ENCODE measurements at places on chromosomes 2 and 18.

GRCh38 chr2:69086466-69086865 is 73.5 kb downstream of the ANTXR1 start:
- no peak for DNase-seq

GRCh38 chr2:239629926-239630617 is 229.3 kb upstream of the HDAC4 start:
- DNase-seq, result no peak

DNA sequence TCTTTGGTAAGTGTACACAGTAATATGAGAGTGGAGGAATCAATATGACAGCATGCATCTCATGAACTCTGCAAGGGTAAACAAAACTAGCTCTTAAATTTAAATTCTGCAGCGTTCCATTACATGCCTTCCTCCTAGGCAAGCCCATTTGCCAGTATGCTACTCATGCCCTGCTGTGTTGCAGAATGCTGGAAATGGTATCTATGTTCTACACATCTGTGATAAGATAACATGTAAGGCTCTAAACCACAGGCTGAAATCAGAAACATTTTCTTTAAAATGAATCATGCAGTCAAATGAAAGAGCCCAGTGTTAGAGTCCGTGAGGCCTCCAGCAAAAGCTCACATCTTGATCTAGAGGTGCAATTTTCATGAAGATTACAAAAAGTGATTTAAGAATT is 112.8 kb upstream of the FN1 start:
- DNase-seq, result no peak

- DNase-seq, result no peak
These were observed 30.8 kb downstream of the CCDC150 start for GRCh38 chr2:196670342-196670741.

DNA sequence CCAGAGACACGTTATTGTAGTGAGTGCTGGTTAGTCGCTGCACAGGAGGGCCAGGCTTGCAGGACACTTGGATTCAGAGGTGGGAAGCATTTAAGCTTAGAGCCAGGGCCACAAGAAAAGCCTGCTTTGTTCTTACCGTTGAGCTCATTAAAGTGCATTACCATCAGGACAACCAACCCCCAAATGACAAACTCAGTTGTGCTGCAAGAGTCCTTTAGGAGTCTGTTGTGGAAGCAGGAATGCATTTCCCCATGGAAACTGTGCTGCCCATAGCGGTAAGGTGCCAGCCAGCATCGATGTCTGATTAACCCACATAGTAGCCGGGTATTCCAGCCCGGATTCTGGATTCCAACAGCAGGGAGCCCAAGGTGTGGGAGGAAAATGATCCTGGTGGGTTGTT is 23.4 kb upstream of the REEP1 start:
- no peak for DNase-seq

GRCh38 chr18:61607867-61608266 is 274.6 kb downstream of the CDH20 start:
- no peak for DNase-seq

GRCh38 chr2:15750433-15750814 is 158.8 kb downstream of the DDX1 start:
- DNase-seq, result no peak

GRCh38 chr2:140604096-140604495 is 1526.7 kb downstream of the LRP1B start:
- DNase-seq, result no peak

DNA sequence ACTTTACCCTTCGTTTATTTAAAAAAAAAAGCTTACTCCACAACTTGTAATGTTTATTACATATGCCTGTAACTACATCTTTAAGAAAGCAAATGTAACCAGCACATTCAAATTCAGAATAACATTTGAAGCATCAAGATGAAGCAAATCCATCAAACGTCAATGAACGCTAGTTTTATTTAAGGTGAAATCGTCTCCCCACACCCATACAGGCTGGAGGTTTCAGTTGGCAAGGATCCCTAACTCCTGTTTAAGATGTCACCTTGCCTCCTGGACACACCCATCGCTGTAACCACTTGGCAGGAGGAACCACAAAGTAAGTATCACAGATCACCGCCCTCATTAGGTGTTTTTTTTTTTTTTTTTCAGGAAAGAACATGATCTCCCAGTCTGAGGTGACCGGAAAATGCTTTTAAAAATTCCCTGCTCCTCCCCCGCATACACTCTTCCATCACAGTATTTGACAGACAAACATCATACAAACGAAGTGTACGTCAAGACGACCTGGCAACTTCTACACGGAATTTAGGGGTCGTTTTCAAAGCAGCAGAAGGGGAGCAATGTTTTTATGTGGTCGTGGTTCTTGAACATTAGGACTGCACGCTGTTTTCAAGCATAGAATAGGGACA is 19.7 kb upstream of the STPG4 start:
- no peak for DNase-seq

DNA sequence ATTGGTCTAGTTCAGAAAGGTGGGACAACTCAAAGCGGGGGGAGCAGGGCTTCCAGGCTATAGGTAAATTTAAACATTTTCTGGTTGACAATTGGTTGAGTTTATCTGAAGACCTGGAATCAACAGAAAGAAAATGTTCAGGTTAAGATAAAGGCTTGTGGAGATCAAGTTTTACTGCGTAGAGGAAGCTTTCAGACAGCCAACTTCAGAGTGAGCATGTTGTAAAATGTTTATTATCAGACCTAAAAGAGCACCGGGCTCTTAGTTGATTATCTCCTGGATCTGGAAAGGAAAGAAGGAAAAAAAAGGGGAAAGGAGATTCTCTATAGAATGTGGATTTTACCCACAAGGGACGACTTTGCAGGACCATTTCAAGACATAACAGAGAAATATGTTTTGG is 227.0 kb upstream of the SH3BP4 start:
- DNase-seq, result no peak

GRCh38 chr2:85216927-85217326 is 83.7 kb downstream of the TCF7L1 start:
- DNase-seq, result no peak

GRCh38 chr18:10524507-10525370 is 1.1 kb upstream of the NAPG start:
- DNase-seq, result no peak

GRCh38 chr18:45522371-45522770 is 92.9 kb upstream of the SLC14A2 start:
- DNase-seq, result no peak

GRCh38 chr2:154699575-154699930 is 1.1 kb downstream of the KCNJ3 start:
- no peak for DNase-seq

DNA sequence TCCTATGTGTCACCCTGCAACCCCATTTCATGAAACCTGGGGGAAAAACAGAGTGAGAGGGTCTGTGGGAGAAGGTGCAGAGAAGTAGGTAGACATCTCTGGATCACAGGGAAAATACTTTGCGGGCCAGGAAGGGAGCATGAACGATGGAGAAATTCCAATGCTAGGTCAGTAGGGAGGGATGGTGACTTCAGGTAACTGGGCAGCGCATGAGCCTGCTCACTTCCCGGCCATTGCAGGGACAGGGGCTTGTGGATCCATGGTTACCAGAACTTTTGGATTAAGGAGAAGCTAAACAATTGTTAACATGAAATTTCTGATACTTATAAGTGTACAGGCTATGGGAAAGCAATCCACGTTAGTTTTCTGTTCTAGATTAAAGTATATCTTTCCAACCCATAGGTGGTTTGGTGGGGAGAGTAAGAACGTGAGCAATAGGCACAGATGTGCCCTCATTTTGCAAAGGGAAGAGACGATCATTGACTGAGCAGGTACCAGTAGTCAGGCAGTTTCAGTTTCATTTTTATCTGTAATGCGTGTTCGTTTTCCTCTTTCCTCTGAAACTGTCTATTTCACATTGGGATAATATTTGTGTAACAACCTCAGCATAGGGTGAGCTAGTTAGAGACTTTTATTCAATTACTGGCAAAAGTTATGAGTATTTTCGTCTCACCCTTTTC is 65.0 kb downstream of the NYAP2 start:
- DNase-seq, result no peak

DNA sequence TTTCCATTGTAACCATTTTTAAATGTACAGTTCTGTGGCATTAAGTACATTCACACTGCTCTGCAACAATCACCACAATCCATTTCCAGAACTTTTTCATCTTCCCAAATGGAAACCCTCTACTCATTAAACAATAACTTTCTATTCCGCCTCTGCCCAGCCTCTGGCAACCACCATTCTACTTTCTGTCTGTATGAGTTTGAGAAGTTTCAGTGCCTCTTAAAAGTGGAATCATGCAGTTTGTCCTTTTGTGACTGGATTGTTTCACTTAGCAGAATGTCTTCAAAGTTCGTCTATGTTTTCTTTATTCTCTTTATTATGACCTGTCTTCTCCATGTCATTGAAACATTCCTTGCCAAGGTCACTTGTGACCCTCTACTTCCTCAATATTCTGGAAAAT is 22.0 kb upstream of the PELI1 start:
- no peak for DNase-seq

DNA sequence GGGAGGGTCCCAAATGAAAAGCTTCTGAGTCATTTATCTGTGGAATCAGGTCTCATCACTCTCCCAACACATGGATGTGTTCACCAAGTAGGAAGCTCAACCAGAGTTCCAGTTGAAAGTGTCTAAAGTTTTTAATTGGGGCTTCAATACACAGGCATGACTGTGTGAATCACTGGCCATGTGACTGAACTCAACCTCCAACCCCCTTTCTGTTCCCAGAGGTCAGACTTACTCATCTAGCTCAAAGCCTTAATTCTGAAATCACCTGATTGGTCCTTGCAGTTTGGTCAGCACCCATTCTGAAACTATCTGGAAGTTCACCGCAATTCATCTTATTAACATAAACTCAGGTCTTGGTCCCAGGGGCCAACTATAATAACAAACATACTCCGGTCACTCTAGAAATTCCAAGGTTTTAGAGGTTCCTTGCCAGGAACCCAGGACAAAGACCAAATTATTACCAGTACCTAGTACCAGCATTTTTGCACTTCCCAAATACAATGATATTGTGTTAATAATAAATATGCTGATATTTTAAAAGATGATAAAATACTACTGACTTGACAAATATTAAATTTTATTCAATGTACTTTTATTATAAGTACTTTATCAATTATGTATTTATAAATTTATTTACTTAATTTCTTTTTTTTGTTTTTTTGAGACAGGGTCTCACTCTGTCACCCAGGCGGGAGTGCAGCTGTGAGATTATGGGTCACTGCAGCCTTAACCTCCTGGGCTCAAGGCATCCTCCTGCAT is 10.7 kb upstream of the RBM45 start:
- no peak for DNase-seq

DNA sequence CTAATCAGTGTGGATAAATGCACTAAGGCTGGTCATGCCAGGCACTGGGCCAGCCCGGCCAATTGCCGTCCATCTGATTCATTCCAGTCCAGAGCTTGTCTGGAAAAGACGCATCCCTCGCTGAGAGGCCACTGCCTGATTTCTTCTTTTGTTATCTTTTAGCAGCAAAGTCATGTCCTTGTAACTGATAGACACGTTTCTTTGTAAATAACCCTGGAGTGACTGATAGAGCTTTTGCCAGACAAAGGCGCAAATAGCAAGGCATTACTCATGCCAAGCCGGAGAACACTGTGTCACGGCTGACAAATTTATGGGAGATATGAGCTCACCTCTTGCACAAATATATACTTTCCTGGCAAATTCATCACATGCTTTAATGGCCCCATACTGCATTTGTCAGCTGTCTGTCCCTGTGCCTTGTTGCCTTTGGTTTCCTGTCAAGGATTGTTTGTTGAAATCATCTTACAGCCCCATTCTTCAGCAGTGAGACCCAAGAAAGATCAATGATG is 164.4 kb downstream of the ETAA1 start:
- DNase-seq, result no peak

- DNase-seq, result no peak
These were observed 39.6 kb downstream of the EN1 start for GRCh38 chr2:118807668-118808428.

DNA sequence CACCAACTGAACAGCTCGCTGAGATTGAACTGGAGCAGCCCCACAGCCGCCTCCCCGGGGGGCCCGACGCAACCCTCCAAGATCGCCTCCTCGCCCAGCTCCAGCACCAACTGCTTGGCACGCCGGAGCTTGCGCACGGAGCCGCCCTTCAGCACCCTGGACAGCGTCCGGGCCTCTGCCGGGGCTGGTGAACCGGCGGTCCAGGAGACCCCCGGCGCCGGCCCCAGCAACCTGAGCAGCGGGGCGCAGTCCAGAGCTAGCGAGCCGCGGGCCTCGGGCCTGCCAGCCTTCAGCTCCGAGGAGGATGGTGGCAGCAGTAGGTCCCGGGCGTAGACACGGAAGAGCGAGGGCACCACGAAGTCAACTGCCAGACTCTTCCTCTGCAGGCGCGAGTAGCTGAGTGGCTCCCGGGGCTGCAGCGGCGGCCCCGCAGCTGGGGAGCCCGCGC is 1.2 kb downstream of the ALK start:
- no peak for DNase-seq

DNA sequence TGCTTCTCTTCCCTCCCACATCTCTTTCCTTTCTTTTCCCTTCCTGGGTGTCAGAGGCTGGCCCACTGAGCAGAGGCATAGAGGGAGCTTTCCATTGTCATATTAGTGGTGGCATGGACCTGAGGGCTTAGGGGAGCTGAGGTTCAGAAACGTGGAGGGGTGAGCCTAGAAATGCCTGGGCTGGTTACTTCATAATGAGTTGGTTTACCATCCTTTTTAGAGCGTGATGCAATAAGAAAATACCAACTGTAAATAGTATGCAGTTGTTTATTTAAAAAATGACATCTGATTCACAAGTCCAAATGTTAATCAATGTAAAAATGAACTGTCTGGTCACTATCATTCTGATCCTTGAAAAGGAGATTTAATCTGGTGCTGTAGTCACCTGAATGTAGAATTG is 46.3 kb downstream of the MYO1B start:
- no peak for DNase-seq

- DNase-seq, result no peak
These were observed 1012.1 kb downstream of the CNTNAP5 start for GRCh38 chr2:125037135-125037653.

DNA sequence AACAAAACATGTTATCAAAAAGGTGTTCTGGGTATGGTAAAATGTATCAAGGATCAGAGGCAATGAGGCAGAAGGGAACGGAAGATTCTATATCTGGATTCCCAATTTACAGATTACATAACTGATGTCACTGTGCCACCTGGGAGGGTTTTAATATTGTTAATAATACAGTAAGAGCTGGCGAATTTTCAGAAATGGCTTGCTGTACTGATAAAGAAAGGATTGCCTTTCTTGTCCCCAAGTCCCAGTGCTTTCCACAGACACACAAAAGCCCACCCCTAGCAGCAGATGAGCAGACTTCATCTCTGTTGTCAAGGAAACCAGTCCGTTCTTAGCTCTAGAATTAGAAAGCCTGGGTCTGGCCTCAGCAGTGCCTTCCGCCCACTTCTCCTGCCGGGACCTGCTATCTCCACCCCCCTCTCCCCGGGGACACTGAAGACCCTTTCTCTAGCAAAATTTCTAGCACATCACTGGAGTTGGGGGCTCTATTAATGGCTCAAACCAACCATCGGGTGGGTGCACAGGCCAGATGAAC is 34.3 kb downstream of the ADD2 start:
- no peak for DNase-seq

- DNase-seq, result no peak
These were observed 62.9 kb downstream of the RAD51AP2 start for GRCh38 chr2:17455343-17455742.

- no peak for DNase-seq
These were observed 316.8 kb downstream of the DCDC2C start for GRCh38 chr2:4020153-4020552.

GRCh38 chr2:132374961-132375360 is 41.6 kb upstream of the GPR39 start:
- DNase-seq, result no peak

- DNase-seq, result no peak
These were observed 346.9 kb downstream of the MEIS1 start for GRCh38 chr2:66781804-66782203.

Measured in stimulated activated CD4-positive, alpha-beta T cell treated with anti-CD3 and anti-CD28 coated beads, Interleukin-15, amount 100 ng/mL, for 1 hour (primary cell).